NCI-H69 (cell line): ENCODE measurements at places on chromosomes 6 and 20.
A peak's percentile ranks its signal among the peaks of the same experiment; 100 is the strongest.

- peak; percentile 5 for DNase-seq
These were observed 266.2 kb downstream of the TENT5A start for GRCh38 chr6:81486234-81486633.

DNA sequence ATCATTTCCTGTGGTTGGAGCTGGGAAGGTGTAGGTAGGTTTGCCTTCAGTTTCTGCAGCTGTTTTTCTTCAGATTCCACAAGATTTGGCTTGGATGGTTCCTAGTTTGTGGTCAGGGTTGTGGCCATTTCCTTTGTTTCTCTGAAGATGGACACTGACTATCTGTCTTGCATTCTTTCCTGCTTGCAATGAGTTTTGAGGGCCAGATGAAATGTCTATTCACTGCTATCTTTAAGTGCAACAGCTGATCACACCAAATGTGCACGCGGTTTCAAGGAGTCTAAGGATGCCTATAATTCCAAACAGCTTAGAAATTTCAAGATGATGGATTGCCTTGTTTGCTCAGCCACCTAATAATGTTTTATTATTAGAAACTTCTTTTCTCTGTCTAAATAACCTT lies 28.4 kb downstream of the IL20RA start:
- DNase-seq = no peak

DNA sequence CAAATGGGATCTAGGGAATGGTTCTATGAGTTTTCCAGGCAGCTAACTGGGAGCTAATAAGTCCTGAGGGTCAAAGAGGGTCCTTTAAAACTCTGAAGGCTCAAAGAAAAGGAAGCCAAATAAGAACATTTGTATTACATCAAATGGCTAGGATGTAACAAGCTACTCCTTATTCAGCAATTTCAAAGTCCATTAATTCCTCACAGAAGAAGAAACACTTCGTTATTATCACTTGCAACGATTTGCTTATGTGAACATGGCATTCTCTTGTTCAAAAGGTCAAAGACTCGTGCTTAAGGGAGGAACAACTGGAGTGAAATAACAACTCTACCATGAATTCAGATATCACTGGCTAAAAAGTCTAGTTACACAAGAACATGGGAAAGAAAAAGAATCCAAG lies 70.8 kb upstream of the FBXO30 start:
- DNase-seq = no peak

DNA sequence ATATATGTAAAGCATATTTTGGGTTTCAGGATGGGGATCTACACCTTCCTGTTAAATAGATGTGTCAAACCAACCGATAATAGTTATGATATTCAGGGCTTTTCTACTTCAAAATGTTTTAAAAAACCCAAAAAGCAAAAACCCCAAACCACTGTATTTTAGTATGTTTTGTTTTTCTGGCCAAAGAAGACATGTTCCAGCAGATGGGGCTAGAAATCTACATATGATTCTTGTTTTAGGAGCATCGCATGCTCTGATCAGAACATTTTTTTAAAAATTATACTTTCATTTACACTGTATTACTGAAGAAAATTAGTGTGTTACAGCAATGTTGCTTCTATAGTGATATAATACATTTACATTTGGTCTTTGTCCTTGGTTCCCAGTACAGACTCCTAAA lies 11.0 kb downstream of the RMND1 start:
- no peak for DNase-seq

- DNase-seq = peak; percentile 71
These were observed 421.1 kb upstream of the AGPAT4 start for GRCh38 chr6:161694995-161695394.

DNA sequence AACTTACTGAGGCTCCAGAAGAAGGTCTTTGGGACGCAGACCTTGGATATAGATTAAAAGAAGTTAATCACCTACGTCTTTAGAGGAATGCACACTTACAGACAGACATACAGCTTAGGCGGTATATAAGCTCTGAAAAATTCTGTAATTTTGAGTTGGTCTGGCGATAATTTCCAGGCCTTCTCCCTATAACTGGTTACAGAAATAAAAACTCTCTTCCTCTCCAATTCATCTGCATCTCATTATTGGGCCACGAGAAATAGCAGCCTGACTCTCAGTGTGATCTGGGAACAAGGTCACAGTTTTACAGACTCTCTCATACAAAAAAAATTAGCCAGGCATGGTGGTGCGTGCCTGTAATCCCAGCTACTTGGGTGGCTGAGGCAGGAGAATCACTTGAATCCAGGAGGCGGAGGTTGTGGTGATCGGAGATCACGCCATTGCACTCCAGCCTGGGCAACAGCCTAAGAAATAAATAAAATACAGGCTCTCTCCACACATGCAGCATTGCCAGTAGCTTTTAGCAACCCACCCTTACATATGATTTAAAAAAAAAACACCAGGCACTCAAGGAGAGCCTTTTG lies 4.7 kb downstream of the ZBTB24 start:
- DNase-seq = no peak

DNA sequence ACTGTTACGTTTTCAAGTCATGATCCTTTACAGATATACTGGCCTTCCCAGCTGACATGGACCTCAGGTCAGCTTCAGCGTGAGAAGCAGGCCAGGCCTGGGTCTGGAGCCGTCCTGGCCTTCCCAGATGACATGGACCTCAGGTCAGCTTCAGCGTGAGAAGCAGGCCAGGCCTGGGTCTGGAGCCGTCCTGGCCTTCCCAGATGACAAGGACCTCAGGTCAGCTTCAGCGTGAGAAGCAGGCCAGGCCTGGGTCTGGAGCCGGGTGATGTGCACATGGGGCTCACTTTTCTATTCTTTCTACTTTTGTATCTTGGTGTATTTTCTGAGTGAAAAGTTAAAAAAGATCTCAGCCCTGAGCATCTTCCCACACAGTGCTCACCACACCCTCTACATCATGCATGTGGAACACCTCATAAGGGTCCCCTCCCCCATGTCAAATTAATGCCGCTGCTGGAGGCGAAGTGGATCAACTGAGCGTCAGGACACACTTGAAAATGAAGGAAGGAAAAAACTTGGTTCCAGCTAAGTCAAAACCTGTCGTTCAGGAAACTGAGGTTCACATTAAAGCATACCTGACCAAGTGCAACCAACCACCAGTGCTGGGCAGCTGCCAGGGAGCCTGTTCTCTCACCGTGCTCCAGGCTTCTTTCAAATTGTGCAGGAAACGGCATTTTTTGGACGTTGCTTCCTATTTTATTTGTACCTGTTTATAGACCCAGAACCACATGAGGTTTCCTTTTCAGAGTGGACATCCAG lies 32.2 kb downstream of the KIF25 start:
- no peak for DNase-seq

DNA sequence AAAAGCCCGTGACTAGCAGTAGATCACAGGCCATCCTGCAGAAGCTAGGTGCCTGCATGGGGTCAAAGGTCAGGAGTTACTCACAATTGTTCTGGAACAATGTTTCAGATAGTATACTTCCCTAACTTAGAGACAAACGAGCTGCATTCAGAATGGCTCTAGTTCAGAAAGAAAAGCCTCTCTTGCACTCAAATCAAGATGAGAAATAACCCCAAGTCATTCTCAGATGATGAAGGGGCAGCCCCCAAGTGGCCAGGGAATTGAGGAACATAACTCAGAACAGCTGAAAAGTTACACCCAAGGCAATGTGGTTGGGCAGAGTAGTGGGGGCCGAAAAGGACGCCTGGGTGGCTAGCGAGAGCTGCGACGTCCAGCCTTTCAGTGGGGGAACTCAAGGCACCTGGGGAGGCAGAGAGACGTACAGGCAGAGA lies 27.8 kb downstream of the FYN start:
- DNase-seq = no peak

DNA sequence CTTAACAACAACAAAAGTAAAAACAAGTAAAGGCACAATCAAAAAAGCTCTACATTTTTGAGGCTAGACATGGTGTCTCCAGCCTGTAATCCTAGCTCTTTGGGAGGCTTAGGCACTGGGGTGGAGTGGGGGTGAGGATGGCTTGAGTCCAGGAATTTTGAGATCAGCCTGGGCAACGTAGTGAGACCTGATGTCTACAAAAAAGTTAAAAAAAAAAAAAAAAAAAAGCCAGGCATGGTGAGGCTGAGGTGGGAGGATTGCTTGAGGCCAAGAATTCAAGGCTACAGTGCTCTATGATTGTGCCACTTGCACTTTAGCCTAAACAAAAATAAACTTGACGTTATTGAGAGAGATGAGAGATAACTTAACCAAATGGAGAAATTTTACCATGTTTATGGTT lies 60.1 kb downstream of the QKI start:
- DNase-seq = no peak

DNA sequence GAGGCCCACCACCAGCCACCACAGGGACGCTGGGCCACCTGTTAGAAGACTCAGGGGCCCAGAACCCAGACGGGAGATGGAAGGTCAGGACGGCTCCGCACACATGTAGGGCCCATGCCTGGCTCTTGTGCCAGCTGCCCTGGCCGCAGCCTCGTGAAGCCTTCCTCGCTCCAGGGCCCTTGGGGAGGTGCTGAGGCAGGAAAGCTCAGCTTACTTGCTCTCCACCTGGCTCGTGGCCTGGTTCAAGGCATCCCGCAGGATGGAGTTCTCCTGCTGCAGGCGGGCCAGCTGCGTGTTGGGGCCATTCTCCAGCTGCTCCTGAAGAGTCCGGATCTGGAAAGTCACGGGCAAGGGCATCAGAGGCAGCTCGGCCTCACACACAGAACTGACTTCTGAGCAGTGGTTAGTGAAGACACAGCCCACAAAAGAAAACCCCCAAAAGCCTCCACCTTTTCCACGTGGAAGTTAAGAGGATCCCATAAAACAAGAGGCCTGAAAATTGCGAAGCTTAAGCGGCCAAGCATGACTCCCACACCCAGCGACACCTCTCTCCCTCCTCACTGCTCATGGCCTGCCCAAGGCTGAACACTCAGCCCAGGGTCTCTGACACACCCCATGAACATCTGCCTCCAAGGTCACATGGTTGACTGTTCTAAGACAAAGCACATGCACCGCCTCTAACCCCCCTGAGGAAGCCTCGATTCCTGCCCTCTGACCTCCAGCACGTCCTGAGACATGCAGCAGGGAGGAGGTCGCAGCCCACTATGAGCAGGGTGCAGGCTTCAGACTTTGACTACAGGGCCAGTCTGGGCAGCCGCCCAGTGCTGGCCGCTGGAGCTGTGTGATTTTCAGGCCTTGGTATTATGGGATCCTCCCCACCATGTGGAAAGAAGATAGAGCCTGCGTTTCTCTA lies 46.5 kb downstream of the RRBP1 start:
- no peak for DNase-seq

DNA sequence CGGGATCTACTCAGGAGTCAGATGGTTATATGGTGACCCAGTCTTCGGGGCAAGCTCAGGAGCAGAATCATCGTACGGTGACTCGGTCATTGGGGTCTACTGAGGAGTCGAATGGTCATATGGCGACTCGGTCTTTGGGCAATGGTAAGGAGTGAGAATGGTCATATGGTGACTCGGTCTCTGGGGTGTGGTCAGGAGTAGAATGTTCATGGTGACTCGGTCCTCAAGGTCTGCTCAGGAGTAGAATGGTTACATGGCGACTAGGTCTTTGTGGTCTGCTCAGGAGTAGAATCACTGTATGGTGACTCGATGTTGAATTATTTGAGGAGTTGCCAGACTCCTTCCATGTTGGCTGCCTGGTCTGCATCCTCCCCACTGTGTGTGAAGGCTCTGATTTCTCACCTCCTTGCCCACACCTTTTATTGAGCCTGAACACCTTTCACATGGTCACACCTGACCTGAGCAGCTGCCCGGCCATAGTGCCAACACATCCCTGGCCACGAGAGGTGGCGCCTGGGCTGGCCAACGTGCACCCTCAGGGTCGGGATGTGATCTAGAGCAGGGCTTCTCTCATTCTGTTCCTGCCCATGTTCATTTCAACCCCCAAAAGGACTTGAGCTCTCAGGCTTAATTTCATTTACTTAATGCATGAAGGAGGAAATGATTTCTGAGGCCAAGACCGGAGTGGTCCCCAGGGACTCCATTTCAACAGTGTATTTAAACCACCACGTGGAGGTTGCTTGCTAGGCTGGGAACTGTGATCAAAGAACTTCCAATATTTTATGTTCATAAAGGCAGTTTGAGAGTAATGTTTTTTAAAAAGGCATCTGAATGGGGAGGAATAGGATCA lies 119.5 kb downstream of the PHACTR3 start:
- peak; percentile 0 for DNase-seq

DNA sequence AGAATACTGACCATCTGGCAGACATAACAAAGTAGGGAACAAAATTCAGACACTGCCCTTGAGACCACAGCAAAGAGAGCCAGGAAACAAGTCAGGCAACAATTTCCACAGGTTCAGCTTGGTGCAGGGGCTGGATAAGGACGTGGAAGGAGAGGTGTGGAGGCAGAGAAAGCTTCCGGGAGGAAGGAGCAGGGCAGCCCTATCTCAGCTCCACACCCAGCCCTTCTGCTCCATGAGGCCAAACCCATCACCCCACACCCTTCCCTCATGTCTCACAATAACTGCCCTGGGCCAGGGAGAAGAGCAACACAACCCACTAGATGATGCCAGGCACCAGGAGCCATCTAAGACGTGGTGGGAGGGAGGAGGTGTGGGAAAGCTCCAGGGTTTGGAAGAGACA lies 5.8 kb downstream of the SNHG17 start:
- DNase-seq = no peak

GRCh38 chr20:35280523-35280922 lies 2.6 kb upstream of the MMP24OS start:
- DNase-seq = no peak

DNA sequence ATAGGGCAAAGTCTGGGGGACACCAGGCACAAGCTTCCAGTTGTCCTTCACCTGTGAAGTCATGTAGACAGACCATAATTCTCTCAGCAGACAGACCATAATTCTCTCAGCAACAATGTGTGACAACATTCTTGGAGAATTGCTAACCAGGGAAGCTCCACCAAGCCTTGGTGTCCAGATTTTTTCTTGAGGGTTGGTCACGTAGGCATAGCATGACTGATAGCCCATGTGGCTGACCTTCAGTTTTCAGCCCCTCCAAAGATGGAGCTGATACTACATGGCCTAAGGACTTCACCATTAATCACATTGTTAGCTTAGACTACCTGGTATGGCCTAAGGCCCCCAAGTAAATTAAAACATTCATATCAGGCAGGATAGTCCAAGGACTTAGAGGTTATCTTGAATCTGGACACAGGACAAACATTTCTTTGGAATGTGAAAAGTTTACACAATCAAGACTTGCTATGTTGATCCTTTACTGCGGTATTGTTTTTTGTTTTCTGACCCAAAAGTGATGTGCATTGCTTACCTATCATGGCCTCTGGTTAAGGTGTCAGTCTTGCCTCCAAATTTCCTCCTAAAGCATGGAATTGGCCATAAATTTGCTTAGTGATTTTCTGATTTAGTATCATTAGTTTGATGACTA lies 76.9 kb downstream of the CEP57L1 start:
- no peak for DNase-seq

- DNase-seq = no peak
These were observed 18.1 kb downstream of the PPP1R3G start for GRCh38 chr6:5103250-5103649.
